ENCODE measurements at places on chromosomes 11 and 22. TPM values are rescaled to one million over a fixed set of nuclear protein-coding genes. Genes with fewer than 3 reads are reported as not detected.

The MRGPRX3 gene
- total RNA-seq, result not detected

The TRIM29 gene
- 7.4 TPM for total RNA-seq

The PCF11 gene
- 27.8 TPM for total RNA-seq

The PRG3 gene
- not detected for total RNA-seq

The SCGB1A1 gene
- total RNA-seq, result not detected

The IFITM10 gene
- 1.0 TPM for total RNA-seq

The CHRNA10 gene
- 1.8 TPM for total RNA-seq

The SLC22A8 gene
- total RNA-seq, result not detected

The PATE2 gene
- total RNA-seq, result not detected

The RAG2 gene
- total RNA-seq, result not detected

The TP53AIP1 gene
- not detected for total RNA-seq

The PRR33 gene
- total RNA-seq, result not detected

The HEPN1 gene
- not detected for total RNA-seq

The TRIM49 gene
- total RNA-seq, result not detected

The EWSR1 gene
- 229 TPM for total RNA-seq

The ARCN1 gene
- total RNA-seq, result 102 TPM

The HSPB2 gene
- not detected for total RNA-seq

The UPB1 gene
- total RNA-seq, result not detected

The IGSF22 gene
- total RNA-seq, result not detected

The TMEM121B gene
- 0.14 TPM for total RNA-seq

The LINC01488 gene
- not detected for total RNA-seq

The GPR83 gene
- total RNA-seq, result 0.22 TPM

The CRYBA4 gene
- total RNA-seq, result not detected

The DUSP8 gene
- total RNA-seq, result 1.7 TPM

All from A549 treated with RU486 at 1 μM for 4 hours (cell line).